Activated CD8-positive, alpha-beta memory T cell treated with anti-CD3 and anti-CD28 coated beads for 24 hours (primary cell): ENCODE measurements at places on chromosomes 1 and 21.
A peak's percentile ranks its signal among the peaks of the same experiment; 100 is the strongest.

DNA sequence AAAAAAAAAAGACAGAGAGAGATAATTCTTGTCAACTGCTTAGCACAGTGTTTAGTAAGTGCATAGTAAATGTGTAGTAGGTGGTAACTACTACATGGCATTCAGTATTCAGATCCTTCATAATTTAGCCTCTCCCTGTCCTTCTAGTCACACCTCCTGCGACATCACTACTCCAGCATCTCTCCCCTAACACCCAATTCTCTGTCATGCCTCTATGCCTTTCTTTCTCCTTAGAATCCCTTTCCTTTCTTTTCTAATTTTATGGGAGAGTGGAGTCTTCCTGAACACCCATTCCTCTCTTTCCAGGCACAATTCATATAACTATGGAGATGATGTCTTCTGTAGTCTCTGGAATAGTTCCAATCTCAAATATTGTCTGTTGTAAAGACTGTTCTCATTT lies 3.9 kb upstream of the VPS72 start:
- DNase-seq: no peak

DNA sequence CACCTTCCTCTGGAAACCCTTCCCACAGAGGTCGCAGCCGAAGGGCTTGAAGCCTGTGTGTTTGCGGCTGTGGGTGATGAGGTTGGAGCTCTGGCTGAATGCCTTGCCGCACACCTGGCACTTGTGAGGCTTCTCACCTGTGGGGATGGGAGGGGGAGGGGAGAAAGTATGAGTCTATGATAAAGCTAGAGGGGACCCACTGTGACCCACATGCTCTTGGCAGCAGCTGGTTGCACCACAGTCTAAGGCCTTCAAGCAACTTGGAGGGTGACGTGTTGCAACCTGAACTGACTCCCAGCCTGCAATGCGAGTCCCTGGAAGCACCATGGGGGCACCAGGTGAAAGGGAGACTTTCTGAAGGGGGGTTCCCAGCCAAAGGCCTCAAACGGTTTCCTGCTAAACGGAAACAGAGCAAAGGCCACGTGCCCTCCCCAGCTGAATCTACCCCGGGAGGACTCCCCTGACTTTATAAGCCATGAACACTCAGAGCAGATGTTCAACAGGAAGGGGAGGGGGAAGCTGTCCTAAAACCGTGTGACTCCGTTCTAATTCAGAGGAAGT lies 10.6 kb downstream of the GFI1 start:
- DNase-seq: peak; percentile 77

DNA sequence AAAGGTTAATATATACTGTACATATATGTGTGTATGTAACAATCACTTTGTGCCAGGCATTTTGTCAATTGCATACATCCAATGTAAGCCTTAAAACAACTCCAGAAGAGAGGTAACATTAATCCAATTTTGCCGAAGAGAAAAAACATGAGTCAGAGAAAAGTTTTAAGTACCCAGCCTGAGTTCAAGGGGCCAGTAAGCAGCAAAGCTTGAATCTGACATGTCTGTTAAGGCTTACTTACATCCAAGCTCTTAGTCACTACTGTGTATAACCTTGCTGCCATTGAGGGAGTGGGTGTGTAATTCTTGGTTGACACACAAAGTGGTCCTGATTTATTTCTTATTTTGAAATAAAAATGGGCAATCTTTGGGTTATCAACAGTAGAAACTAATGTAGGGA lies 360.4 kb upstream of the LYPLAL1 start:
- DNase-seq: no peak

DNA sequence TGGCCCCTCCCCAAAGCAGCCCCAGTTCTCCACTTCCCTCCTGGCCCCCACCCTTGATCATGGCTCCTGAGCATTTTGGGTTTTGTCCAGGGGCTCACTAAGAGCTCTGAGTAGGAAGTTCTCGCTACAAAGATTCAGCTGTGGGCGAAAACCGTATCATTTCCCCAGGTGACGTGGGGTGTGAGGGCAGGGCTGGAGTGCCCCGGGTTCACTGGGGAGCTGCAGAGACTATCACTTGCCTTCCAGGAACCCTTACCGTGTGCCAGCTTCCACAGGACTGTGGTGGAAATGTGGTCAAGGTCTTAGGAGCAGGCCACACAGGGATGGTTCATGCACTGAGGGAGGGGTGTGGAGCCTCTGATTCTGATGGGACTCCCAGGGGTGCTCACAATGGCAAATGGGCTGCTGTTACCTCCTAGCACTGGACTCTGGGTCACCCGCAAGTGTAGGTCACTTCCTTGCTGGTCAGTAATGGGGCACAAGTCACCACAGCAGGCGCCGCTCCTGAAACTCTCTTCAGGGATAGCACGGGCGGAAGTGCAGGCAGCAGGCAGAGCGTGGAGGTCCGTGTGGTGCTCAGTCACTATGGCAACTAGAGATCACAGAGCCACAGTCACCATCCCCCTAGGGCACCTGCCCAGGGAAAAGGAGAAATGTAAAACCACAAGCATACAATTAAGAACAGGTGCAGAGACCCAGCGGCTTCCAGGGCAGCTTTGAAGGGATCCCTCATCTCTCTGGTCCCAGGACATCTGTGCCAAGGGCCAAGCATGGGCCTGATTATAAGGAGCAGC lies 35.4 kb downstream of the RSPH1 start:
- peak; percentile 70 for DNase-seq

DNA sequence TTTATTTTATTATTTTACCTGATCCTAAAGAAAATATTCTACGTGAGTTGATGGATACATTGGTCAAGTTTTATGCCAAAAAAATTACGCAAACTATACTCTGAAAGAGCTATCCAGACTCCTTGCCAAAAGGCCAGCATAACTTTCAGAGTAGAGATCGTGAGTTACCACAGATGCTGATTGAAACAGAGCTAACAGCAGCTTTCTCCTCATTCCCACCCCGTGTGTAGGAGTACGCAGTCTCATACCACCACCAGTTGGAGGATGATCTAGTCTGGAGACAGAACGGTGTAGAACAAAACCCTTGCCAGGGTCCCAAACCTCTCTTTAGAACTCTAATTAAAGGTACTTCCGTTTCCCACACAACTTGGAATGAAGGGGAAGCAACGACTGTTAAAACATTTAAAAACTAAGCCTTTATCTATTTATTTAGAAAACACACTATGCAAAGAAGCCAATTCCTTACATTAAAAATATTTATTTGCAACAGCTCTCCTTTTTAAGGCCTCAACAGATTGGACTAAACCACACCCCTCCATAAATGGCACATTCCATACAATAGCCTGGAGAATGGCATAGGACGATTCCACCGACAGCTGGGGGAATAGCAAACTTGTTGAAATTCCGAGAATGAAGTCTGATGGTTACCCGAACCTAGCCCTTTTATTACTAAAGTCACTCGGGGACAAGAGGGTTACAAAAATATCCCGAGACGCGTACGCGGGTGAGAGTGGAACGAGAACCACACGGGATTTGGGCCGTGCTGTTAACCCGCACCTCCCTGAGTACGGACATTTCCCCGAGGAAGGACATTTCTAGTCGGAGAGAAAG lies 1.4 kb downstream of the NUCKS1 start:
- DNase-seq: no peak

- DNase-seq: no peak
Measured at GRCh38 chr1:230307213-230307612, 118.9 kb downstream of the PGBD5 start.

- no peak for DNase-seq
Measured at GRCh38 chr1:195754303-195754702, 853.9 kb downstream of the KCNT2 start.

- no peak for DNase-seq
Measured at GRCh38 chr1:35029761-35030160, 2.0 kb downstream of the ZMYM6 start.

DNA sequence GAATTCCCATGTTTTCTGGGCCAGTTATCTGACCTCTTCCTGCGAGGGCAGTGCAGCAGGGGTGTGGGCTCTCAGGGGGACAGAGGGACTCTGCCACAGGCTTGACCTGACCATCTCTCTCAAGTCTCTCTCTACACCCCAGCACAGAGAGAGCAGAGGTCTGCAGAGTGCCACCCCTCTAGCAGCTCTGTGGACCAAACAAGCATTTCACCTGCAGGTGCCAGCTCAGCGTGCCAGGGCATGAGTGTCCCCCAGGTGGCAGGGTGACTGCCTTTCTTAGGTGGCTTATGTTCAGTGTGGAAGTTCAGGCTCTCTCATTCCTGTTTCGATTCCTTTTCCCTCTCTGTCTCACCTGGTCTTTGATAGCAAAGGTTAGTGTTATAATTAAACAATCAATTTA lies 191.3 kb downstream of the CACNA1E start:
- DNase-seq: no peak

- no peak for DNase-seq
Measured at GRCh38 chr1:62900566-62900965, 116.6 kb downstream of the ATG4C start.

DNA sequence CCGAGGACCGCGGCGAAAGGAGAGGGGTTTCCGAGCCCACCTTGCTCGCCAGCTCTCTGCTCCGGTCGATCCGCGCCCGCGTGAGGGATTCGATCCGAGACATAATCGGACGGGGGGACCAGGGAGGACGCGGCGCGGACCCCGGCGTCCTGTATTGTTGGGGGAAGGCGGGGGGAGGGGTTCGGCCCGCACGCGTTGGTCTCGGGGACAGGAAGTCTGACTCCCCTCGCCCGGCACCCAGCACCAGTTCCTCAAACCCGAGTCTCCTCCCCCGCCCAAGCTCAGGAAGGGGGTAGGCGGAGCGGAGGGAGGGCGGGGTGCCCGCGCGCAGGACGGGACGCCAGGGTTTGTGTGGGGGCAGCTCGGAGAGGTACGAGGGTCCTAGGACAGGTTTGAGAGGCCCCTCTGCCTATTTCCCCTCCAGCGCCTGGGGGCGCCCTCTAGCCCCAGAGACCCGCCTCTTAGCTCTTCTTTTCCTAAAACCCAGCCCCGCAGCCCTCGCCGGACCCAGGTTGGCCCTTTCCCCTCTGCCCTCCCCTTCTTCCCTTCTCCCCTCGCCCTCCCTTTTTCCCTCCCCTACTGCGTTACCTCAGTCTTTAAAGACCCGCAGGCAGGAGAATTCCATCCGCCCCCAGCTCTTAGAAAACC lies at the start of gene ARHGEF2:
Gene ARHGEF2 (minus strand): TSS at position 223 of the 648 bp plus-strand sequence. CDS start 120 bp downstream, at position 103.
- DNase-seq: peak; percentile 91

DNA sequence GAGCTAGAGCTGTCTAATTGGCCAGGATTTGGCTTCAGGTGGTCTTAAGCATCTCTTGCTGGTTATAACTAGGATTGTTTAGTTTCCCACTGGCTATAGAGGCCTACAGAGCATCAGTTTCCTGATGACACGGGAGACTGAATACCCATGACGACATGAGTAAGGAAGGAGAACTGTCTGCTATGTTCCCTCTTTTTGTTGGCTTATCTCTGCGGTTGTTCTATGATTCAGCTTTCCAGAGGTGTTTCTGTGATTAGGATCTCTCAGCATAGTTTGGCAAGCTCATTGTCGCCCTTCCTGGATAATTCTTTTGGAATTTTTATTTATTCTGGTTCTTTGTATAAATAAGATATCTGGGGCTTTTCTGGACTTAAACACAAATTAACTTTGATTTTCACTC lies 163.4 kb downstream of the OLFM3 start:
- no peak for DNase-seq

GRCh38 chr1:77874804-77875445 lies 13.5 kb upstream of the NEXN start:
- no peak for DNase-seq

DNA sequence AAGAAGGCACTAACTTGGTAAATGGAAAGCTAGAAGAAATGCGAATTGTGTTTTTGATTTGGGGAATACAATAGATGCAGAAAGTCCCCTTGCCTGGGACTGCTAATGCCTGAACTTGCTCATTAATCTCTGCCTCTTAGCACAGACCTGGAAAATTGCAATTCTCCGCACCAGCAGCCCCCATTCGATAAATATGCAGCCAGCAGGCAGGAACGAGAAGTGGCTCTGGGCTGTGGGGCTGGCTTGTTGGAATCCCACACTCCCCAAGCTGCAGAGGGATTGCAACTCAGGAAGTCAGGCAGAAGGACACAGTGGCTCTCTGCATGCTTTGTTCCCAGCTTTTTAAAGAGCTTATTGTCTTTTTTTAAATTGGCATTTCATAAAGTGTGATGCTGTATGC lies 51.3 kb downstream of the PCP4 start:
- no peak for DNase-seq

GRCh38 chr1:9848022-9848421 lies 24.3 kb upstream of the CLSTN1 start:
- DNase-seq: no peak

- no peak for DNase-seq
Measured at GRCh38 chr1:81671038-81671437, 129.7 kb upstream of the ADGRL2 start.

DNA sequence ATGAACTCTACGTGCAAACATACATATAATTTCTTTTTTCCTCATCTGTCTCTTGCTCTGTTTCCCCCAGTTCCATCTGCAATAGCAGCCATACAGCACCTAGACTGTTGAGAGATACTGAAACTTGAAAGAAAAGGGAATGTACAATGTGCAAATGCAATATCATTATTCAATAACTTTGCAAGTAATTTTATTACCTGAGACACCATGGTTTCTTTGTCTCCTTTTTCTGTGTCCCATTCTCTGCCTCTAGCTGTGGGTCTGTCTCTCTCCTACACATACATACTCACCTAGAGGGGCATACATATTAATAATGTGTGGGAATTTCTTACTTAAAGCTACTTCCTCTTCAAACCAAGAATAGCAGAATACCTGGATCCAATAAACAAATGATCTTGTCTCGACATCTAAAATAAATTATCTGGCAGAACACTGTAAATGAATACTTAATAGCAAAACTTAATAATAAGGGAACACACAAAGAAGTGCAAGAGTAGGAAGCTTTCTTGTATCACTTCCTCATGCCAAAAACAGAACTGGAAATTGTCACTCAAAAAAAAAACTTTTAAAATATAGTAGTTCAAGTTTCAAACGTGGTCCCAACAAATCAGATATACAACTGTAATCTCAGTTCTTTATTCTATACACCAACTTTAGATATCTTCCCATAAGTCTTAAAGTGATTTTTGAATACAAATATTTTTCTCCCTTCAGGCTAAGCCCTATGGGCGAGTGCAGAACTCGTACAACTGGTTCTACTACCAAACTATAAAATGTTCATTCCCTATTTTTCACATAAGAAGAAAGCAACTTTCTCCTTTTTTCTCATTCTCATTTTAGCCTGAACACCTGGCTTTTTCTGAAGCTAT lies 194.6 kb downstream of the NRIP1 start:
- no peak for DNase-seq

GRCh38 chr1:234617986-234618736 lies 8.2 kb upstream of the IRF2BP2 start:
- DNase-seq: no peak

DNA sequence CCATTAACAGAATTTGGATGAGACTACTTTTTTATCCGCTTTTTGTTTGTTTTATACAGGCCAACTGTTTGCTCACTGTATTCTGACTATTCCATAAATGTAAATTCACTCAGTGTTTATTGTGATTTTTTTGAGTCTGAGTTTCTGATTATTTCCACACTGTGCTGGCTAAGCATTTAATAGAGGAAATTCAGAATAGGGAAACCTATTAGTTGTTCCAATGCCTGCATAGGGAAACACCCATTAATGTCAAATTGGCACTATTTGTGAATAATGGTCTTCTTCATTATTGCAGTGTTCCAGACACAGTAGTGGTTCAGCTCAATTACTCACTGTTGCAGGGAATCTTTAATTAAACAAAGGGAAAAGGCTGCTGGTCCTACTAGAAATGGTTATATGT lies 174.7 kb upstream of the SGIP1 start:
- DNase-seq: no peak
